Cardiac fibroblast (primary cell): ENCODE measurements at places on chromosomes 3 and 15.

- no peak for DNase-seq
These were observed 580.4 kb downstream of the VGLL3 start for GRCh38 chr3:86410587-86410986.

- DNase-seq = no peak
These were observed at the start of the genes DUOX2 and DUOXA2 for GRCh38 chr15:45114076-45114750. Gene DUOX2, minus strand, starts transcription at chr15:45114172. Its CDS starts 761 bp downstream, at chr15:45113411. Gene DUOXA2, plus strand, starts transcription at chr15:45114326. Its CDS starts 280 bp downstream, at chr15:45114606.

DNA sequence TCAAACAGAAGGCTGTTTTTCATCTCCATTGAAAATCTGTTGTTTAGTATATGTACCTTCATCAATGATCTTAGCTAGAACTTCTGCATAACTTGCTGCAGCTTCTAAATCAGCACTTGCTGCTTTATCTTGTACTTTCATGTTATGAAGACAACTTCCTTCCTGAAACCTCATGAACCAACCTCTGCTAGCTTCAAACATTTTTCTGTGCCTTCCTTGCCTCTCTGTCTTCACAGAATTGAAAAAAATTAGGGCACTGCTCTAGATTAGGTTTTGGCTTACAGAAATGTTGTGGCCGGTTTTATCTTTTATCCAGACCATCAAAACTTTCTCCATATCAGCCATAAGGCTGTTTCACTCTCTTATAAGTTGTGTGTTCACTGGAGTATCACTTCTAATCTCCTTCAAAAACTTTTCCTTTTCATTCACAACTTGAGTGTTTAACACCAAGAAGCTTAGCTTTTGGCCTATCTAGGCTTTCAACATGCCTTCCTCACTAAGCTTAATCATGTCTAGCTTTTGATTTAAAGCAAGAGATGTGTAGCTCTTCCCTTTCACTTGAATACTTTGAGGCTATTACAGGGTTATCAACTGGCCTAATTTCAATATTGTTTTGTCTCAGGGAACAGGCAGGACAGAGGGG, 78.6 kb downstream of the IGSF11 start:
- DNase-seq = no peak

DNA sequence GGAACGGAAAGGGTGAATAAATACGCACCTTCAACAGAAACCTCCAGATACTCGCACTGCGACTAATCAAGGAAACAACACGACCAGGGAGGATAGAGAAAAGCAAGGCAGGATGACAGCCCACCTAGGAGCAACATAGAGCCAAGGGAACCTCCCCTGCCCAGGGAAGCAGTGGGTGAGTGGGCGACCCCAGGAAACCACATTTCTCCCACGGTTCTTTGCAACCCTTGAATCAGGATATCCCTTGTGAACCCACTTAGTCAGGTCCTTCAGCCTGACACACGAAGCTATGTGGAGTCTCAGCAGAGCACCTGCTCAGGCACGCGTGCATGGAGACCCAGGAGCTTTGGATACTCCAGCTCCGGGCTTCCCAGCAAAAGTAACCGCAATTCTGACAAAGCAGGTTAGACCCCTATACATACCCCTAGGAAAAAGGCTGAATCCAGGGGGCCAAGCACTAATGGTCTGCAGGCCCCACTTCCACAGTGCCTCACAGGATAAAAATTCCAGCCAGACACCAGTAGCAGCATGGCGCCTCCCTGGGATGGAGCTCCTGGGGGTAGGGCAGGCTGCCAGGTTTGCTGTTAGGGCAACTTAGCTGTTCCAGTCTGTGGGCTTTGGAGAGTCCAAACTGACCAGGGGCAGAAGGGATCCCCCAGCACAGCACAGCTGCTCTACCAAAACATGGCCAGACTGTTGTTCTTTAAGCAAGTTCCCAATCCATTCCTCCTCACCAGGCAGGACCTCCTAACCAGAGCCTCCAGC, 38.4 kb upstream of the PXYLP1 start:
- no peak for DNase-seq

DNA sequence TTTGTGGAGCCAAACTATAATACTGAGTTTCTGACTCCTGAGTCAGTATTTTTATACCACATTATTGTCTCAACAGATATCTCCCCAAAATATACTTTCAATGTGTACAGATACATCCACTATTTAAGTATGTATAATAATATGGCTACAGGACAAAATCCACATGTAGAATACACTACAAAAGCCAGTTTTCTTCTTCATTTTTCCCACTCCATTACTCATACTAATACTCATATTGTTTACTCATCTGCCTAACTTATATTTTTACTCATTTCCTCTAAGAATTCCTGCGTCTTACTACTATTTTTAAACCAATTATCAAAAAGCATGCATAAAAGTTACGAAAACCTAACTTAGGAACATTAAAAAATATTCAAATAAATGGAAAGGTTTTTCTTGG, 440.8 kb downstream of the ZNF385D start:
- DNase-seq = peak; percentile 59

GRCh38 chr3:126486360-126486847, 10.7 kb upstream of the ZXDC start:
- DNase-seq = no peak

- DNase-seq = no peak
These were observed 87.4 kb downstream of the CRYGS start for GRCh38 chr3:186456731-186457191.

DNA sequence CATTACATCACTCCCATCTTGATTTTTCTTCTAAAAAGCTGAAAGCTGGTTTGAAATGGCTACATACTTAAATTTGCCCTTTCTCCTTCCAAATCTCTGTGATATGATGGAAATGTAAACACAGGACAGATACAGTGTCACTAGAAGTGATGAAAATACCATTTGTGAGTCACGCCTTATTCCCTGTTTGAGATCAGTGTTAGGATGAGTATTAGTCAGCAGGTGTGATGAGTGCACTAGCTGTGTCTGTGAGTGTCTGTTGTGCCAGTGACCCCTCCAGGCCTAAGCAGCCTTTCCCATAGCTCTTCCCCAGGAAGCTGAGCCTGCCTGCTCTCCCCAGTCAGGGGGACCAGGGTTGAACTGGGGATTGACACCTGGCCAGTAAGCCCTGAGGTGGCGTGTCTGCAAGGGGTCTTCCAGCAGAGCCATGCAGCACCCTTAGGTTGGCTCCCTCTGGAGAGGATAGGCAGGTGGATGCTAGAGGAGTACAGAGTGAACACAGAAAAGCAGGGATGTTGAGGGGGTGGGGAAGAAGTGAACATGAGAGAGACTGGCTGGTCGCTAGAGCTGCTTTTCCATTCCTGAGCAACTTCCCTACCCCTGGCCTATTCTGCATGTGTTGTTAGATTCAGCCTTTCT, 92.0 kb downstream of the PDE8A start:
- no peak for DNase-seq

- DNase-seq = no peak
These were observed 6.2 kb downstream of the MGA start for GRCh38 chr15:41666353-41666920.

GRCh38 chr15:61339516-61339915, 110.4 kb upstream of the RORA start:
- DNase-seq = no peak

DNA sequence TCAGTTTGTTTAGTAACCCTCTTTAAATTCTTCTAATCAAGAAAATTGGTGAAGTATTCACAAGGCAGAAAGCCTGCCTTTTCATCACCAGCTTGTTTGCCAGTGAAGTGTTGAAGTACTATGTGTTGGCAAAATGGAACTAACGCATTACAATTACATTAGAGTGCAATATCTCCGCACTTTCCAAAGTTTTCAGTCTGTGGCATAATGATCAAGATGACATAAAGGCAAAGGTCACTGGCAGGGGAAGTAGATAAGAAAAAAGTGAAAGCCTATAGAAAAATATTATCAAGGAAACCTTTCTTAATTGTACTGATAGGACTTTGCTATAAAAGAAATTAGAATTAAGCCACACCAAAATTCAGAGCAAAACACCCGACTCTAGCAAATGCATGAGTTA, 25.0 kb upstream of the TM4SF1 start:
- no peak for DNase-seq

GRCh38 chr15:65311760-65312159, 7.3 kb downstream of the RNU5B-1 start:
- DNase-seq = no peak

DNA sequence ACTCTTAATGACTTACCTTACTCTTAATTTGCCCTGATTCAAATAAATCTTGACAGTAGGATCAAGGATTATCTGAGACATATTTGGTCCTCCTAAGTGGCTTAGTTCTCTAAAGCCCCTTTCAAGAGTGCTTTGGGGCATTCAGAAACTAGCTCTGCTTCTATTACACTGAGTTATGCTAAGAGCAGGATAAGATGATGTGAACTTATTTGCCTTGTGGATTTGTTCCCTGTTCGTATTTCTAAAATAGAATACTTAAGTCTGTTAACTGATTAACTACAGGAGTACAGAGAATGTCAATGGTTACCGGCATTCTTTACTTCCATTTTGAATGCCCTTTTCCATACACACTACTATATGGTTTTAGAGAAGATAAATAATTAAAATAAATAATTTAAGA, 14.8 kb upstream of the FRMD4B start:
- no peak for DNase-seq

DNA sequence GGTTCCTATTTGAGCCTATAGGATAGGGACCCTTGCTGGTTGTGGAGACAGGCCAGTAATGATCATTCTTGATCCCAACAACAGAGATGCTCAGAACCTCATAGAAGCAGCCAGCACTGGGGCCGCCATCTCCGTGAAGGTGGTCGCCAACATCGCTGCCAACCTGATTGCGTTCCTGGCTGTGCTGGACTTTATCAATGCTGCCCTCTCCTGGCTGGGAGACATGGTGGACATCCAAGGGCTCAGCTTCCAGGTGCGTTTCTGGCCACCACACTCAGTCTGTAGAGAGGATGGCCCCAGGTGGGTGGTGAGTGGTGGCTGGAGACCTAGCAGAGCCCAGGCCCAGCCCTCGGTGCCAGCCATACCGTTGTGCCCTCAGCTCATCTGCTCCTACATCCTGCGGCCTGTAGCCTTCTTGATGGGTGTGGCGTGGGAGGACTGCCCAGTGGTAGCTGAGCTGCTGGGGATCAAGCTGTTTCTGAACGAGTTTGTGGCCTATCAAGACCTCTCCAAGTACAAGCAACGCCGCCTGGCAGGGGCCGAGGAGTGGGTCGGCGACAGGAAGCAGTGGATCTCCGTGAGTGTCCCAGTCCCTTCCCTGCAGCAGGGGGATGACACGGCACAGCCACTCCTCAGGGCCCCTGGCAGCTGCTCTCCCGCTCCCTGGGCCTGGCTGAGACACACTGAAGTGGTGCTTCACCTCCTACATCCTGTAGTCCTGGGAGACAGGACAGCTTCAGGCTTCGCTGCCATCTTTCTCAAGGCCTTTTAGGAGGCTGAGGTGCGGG, 46.5 kb upstream of the PDE8A start:
- no peak for DNase-seq

DNA sequence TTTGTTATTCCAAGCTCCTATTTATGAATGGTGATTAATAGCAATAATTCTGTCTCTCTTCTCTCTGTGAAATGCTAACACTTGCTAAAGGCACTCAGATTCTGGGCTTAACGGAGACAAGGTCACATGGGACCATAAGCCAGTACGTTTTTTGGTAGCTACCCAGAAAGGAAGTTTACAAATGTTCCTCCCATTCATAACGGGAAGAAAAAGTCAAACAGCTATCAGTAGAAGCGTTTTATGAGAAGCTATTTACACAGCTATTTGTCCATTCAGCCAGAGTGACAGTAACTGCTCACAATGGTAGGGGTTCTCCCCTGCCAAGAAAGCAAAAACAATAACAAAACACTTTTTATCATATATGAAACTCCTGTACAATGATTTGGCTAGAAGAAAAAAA, 51.5 kb downstream of the ZMAT3 start:
- DNase-seq = peak; percentile 70

DNA sequence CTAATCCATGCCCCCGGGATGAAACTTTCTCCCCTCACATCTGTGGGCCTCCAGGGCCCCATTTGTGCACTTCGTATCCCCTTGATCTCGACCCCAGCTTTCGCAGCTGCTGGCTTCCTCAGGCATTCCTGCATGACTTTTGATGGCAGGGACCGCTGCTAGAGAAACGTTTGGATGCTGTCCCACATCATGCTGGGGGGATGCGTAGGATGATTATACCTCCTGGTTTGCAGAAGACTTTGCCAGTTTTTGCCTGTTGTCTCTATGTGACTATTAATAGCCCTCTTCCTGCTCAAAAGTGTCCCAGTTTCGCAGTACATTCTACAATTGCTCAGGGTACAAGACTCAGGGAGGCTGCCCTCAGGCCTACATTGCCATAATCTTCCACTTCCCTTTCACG, 10.4 kb upstream of the KCNAB1 start:
- DNase-seq = no peak

- DNase-seq = peak; percentile 33
These were observed 1214.8 kb downstream of the NSUN3 start for GRCh38 chr3:95277613-95278012.

GRCh38 chr15:69025320-69025719, 10.8 kb downstream of the NOX5 start:
- DNase-seq = no peak

- peak; percentile 5 for DNase-seq
These were observed 535 bp downstream of the MCTP2 start for GRCh38 chr15:94231723-94232468.

DNA sequence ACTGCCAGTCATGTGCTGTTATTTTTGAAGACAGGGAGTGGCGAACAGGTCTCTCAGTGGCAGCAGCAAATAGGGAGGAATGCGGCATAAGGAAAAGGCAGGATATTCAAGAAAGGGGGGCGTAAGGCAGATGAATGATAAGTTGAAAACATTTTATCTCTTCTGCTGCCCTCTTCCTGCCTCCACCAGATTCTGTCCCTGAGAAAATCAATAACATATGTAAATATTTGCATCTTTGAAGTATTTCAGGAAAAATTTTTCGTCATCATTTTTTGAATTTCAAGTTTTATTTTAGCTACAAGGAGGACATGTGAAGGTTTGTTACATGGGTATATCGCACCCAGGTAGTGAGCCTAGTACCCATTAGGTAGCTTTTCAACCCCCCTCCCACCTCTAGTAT, 616.7 kb downstream of the MCTP2 start:
- DNase-seq = no peak

- DNase-seq = peak; percentile 93
These were observed 8.8 kb upstream of the ELP6 start for GRCh38 chr3:47522082-47522987.

DNA sequence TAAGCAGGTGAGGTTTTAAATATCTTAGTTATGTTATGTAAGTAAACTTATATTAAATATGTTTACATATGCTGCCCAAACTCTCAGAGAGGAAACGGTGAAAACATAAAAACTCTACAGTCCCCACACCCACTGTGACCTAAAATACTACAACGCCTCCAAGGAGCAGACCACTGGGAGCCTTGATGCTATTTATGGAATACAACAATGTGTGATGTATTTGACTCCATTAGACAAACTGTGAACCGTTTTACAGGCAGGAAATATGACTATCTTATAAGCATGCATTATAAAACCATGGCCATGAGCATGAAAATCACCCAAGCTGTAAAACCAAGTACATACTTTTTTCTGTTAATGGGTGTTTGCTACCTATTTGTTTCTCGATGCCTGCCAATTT, 379.5 kb upstream of the TBL1XR1 start:
- DNase-seq = no peak

DNA sequence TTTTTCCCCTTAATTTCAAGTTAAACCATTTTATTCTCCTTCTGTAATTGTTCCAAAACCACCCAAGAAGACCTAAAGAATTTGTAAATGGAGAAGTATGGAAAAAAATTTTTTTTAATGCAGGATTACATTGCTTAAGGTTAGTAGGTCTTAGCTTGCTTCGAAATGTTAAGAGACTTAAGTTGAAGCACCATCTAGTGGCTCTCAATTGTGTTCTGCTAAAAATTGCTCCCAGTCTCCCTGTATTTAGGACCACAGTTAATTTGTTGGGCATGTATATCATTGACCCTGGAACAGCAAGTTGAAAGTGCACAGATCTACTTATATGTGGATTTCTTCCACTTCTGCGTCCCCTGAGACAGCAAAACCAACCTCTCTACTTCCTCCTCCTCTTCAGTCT, 32.4 kb downstream of the CD200R1L start:
- DNase-seq = peak; percentile 93
